ENCODE measurements at places on chromosomes 13 and 19. TPM values are rescaled to one million over a fixed set of nuclear protein-coding genes. Genes with fewer than 3 reads are reported as not detected.
A peak's percentile ranks its signal among the peaks of the same experiment; 100 is the strongest.

DNA sequence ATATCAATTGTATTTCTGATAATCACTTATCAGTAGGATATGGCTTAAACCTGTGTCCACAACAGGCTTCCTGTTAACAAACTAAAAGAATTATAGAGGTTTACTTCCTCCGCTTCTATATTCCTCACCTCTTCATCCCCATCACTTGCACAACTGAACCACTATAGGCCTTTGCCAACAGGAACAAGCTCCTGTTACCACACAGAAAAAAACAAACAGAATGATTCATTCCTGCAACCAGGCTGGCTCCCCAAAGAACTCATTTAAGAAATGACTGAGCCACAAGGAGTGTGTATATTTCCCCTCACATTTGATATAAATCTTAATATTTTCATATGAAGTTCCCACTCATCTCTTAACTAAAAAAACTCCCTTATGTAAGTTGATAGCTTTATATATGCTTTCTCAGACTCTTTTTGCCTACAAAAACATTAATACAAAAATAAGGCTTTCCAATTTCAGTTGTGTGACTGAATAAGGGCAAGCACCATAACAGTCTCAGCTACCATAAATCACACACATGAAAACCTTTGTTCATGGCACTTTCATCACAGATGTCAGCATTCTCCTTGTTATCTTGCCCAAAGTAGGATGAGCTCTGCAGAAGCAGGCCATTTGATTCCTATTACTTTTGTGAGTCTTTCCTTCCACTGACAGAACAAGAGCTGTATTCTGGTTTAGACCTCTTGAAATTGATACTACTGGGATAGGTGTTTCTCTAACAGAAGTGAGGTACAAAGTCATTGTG lies 366.8 kb downstream of the SLITRK1 start:
- no peak for DNase-seq

DNA sequence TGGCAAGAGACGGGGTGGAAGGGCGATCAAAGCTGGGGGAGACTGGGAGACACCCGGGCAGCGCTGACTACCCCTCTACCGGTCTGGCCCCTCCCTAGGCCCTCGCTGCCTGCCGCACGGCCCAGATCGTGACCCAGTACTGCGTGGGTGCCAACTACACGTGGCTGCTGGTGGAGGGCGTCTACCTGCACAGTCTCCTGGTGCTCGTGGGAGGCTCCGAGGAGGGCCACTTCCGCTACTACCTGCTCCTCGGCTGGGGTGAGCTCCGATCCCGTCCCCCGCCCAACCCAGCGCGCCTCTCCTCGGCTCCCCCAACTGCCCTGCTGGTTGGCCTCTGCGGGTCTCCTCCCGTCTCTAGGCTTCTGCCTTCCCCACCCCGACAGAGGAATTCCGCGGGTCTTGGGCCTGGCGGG lies 8.8 kb downstream of the GIPR start:
- no peak for DNase-seq

TLE6 gene
- 0.93 TPM for total RNA-seq

DNA sequence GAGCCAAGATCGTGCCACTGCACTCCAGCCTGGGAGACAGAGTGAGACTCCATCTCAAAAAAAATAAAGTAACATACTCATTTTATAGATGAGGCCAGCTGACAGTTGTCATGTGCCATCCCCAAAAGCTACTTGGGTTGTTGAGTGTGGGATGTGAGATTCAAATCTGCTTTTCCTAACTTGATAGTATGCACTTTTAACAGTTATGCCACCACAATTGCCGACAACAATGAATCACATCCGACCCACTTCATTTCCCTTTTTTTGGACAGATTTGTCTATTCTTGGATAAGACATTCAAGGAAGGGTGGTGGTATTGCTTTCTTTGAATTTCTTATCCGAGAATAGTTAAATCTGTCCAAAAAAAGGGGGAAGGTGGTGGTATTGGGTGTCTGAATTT lies 16.3 kb upstream of the DNMT1 start:
- DNase-seq = no peak

- DNase-seq = no peak
These were observed 4.8 kb downstream of the MEGF8 start for GRCh38 chr19:42330241-42330711.

DNA sequence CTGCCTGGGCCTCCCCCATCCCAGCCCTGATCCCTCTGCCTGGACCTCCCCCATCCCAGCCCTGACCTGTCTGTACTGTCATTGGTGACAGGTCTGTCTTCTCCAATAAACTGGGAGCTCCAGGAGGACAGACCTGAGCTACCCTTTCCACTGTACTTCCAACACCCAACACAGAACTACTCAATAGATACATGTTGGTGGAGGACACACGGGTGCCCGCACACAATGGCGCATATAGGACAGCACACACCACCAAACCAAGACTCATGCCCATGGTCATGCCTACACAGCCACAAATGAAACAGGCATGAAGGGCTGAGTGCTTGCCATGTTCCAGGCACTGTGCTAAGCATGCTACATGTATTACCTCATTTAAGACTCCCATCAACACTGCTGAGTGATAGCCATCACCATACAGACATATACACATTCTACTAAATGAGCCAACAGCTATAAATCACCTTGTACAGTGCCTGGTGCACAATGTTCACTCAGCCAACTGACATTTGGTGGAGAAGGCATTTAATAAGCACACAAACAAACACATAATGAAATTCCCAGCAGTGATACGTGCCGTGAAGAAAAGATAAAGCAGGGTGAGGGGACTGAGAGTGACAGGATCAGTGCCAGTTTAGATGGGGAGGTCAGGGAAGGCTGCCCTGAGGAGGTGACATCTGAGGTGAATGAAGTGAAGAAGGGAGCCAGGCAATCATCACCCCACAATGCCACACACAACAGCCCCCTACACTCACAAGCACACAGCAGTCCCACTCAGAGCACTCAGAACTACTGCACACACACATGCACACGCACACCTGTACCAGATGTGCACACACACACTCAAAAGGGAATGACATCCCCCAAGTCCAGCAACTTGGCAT lies 857 bp downstream of the POU2F2 start:
- DNase-seq = no peak

BEST2 gene
- total RNA-seq = not detected

DNA sequence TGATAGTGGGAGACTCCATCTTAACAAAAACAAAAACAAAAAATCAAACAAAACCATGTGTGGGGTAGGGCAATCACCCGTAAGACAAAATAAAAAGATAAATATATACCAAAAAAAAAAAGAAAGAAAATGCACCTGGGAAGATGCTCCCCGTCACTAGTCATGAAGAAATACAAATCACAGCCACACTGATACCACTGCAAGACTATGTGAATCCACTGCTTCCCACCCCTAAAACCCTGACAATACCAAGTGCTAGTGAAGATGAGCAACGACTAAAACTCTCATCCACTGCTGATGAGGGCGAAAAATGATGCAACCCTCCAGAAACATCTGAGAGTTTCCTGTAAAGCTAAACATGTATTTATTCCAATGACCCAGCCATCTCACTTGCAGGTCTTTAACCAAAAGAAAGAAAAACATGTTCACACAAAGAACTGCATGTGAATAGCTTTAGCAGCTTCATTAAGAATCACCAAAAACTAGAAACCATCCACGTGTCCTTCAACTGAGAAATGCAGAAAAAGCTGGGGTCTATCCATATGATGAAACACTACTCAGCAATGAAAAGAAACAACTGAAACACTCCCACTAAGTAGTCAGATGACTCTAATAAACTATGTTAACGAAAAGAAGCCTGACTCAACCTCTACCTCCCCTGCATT lies 31.7 kb downstream of the BRD4 start:
- DNase-seq = no peak

- DNase-seq = no peak
These were observed 13.6 kb upstream of the FBXO17 start for GRCh38 chr19:38989066-38989605.

GRCh38 chr19:39334444-39334976 lies 1.3 kb downstream of the GMFG start:
- no peak for DNase-seq

IGFL3 gene
- total RNA-seq = not detected

DNA sequence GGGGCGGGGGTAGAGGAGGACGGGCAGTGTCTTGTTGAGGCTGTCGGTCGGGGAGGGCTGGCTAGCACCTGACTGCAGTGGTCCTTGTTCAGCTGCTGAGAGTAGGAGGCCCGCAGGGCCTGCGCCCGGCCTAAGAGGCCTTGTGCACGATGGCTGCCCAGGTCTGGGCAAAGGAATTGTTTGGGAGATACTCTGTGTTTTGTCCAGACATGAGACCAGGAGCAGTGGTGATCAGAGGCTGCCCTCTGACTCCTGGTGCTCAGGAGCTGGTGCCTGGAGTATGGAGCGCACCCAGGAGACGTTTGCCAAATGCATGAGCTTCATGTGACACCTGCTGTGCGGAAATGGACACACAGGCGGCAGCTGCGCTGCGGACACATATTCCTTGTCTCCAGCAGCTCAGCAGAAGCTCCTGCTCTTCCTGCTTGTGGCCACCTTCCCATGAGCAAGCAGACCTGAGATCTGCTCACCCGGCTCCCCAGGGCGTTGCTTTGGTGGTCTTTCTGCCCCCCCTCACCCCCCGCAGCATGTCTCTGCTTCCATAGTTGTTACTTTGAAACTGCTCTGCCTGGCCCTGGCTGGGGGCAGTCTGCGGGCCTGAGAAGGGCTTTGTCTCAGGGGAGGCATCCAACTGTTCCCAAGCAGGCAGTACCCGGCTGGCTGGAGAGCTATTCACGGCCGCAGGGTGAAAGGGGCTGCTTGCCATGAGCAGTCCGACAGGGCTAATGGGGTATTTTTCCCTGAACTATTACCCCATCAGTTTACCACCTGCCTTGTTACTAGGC lies 163.9 kb downstream of the TEX29 start:
- DNase-seq = peak; percentile 86

GRCh38 chr19:49746206-49746958 lies 16.7 kb downstream of the TSKS start:
- DNase-seq = no peak

GJA3 gene
- total RNA-seq = 0.06 TPM

DNA sequence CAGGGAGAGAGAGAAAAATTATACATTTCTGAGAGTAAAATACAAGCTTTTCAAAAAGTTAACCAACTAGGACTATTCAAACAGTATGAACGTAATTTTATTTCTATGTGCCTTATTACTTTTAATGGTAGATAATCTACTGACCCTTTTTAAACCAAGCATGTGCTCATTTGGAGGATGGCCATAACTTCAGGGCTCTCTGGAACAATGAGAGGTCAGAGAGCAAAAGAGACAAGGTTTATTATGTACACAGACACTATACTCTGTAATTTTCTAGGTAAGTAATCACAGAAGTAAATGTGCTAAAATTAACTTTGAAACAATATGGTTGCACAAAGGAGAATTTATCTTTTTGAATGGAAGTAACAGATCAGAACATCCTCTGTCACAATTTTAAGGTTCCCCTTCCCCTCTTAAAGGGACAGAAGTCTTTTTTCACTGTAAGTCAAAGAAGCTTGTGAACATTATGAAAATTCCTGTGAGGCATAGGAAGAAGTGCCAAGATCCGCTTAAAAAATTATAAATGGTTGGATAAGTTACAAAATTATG lies 1.0 kb downstream of the POSTN start:
- no peak for DNase-seq

CLDN10 gene
- not detected for total RNA-seq

KLF1 gene
- total RNA-seq = not detected

SIGLEC14 gene
- total RNA-seq = 12.5 TPM

DNA sequence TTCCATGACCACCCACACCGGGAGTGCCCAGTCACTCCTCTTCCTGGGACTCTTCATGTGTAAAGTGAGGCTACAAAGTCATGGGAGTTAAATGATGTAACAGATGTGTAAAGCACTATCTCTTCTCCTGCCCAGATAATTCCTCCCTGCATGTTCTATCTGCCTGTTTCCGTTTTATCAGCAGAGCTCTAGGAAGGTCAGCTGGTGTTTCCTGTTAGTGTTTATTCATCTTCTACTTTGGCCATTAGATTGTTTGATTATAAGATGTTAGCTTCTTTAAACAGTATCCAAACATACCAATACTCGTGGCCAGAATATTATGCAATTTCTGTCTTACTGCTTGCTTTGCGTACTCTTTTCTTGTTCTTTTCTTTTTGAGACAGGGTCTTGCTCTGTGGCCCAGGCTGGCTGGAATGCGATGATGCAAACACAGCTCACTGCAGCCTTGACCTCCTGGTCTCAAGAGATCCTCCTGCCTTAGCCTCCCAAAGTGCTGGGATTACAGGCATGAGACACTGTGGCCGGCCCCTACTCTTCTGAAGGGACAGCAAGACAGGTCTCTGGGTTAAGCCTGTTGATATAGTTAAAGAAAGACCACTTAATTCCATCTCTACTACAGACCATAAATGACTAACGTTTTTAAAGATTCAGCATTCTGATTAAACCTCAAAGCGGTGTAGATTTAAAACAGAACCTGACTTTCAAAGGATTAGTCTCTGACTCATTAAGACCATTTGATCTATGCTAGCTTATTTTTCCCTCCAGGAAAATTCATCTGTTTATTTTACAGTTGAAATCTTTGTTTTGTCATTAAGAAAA lies 97.4 kb upstream of the AKAP11 start:
- no peak for DNase-seq

METTL21C gene
- total RNA-seq = not detected

GRCh38 chr13:66745307-66745706 lies 484.8 kb downstream of the PCDH9 start:
- no peak for DNase-seq

DNA sequence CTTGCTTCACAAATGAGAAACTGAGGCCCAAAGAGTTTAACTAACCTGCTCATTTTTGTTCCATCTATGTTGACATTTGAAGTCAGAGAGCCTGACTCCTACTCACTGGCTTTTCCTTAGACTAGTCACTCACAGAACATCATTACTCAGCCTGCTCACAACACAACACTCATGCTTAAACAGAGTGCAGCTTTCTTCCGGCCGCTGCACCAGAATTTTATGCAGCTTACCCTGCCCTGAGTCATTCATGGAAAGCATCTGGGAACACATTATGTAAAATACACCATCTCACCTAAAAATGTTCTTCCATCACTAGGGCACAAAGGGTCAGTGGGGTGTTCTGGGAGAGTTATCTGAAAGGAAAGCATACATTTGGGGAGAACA lies 303.4 kb downstream of the SPRY2 start:
- DNase-seq = no peak

DNA sequence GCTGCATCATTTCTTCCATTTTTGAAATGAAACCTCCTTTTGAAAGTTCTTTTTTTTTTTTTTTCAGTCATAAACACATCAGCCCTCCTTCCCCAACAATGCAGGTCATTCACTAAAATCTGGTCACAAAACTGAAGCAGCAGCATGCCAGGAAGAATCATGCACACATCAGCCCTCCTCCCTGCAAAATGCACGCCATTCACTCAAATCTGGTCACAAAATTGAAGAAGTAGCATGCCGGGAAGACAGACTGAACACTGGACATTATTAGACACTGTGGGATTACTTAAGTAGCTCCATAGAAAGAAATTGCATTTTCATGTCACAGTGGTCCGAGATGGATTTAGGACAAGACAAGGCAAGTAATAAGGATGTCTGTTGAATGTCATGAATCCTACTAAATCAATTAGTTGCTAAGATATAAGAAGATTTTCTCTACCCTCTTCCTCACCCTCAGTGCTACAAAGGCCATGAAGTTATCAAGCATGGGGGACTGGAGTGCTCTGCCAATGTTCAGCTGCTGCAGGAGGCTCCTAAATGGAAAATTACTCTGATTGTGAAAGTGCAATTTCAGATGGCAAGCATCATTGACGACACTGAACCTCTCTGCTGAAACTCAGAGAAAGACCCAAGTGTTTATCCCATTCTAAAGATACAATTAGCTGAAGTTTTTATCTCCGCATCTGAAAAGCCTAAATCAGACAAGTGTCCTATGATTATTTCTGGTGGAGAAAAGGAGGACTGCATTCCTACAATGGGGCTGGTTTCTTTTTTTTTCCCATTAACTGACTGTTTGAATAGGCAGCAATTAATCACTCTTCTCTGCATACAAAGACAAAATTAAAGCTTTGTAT lies 913.2 kb downstream of the DIAPH3 start:
- no peak for DNase-seq
